ENCODE measurements at places on chromosomes 16 and 17. TPM values are rescaled to one million over a fixed set of nuclear protein-coding genes. Genes with fewer than 3 reads are reported as not detected.

TBC1D3I gene
- total RNA-seq: not detected

RPA1 gene
- 16.0 TPM for total RNA-seq

ATP2A1 gene
- 0.63 TPM for total RNA-seq

ITGA2B gene
- 8.8 TPM for total RNA-seq

CDH1 gene
- total RNA-seq: 1.3 TPM

SEPTIN12 gene
- total RNA-seq: not detected

XYLT1 gene
- 84.8 TPM for total RNA-seq

SYNGR3 gene
- total RNA-seq: 67.9 TPM

TEKT1 gene
- total RNA-seq: 1.3 TPM

EFNB3 gene
- total RNA-seq: 19.7 TPM
